Activated CD8-positive, alpha-beta T cell treated with anti-CD3 and anti-CD28 coated beads for 36 hours (primary cell): ENCODE measurements at places on chromosomes 5 and 9. TPM values are rescaled to one million over a fixed set of nuclear protein-coding genes. Genes with fewer than 3 reads are reported as not detected.
A peak's percentile ranks its signal among the peaks of the same experiment; 100 is the strongest.

DNA sequence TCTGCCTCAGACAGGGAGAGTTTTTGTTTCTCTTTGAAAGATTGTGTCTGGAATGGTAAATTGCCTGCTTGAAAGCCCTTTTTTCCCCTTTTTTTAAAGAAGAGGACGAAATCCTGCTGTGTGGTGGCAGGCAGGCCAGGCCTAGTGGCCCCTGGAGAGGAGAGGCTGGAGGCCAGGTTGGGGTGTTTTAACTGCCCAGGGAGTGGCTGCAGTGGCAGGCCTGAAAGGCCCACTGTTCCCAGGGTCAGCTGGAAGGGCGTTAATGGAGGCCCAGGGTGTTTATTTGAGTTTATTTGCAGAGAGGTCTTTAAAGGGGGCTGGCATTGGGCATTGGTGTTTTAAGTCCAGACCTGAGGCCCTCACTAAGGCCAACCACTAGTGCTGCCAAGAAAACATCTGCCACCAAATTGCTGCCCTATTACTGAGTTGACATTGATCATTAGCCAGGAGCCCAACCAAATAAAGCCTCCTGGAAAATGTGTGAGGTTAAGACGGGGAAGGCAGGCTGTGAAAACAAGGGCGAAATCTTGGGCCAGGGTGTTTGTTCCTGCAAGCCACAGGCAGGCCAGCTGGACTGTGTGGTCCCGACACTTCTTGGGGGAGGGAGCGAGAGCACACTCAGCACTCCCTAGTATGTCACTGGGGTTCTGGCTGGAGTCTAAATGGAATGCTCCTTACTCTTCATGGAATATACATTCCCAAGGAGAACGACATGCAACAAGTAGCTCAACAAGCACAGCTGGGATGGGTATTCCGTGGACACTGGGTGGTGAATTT lies 5.0 kb downstream of the JADE2 start:
- DNase-seq = no peak

GRCh38 chr5:157283434-157283833 lies 17.5 kb downstream of the CYFIP2 start:
- peak; percentile 36 for DNase-seq

DNA sequence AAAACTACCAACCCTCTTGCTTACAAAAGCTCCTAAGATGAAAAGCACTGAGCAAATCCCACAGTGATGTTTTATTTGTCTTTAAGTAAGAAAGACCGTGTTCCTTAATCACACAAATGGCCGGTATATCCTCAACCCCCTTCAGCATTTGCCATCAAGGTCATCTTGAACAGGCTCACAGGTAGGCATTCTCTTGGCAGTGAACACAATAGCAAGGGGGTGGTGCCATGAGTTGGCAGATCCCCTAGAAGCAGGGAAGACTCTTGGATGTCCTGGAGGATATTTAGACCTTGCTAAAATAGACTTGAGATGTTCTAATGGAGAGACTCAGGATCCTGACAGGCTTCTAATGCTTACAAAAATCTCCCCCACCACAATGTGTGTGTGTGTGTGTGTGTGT lies 323.0 kb downstream of the SPOCK1 start:
- no peak for DNase-seq

DNA sequence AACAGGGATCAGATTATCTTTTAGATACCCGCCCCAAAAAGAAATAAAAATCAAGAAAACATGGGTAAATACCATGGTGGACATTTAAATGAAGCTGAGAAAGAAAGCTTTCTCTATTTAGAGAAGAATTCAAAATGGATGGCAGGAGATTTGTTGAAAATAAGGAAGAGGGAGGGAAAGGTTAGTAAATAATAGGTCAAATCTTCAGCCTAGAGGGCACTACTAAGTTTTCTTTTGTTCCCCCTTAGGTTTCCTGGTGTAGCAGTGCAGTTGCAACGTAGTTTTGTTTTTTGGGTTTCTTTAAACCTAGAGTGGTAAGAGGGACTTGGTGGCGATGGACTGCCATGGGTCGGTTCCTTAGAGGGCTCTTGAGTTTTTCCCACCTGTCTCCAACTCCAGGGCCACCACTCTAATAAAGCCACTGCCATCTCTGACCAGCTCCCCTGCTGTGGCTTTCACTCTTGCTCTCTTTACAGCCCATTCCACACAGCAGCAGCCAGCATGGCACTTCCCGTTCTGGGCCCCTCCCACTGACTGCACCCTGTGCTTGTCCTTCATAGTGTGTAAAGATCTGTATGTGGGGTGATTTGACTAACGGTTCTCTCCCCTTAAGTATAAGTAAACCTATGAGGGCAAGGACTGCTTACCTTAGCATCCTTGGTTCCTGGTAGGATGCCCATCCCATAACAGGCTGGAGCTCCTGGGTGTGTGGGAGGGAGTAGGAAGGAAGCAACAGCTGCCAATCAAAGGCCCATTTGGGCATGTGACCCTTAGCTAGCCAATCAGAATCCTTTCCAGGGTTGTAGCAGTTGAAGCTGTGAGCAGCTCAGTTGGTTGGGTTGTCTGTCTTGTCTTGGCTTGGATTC lies 118.3 kb downstream of the SLC1A3 start:
- DNase-seq = peak; percentile 58

PCDHA8 gene
- total RNA-seq = not detected

DNA sequence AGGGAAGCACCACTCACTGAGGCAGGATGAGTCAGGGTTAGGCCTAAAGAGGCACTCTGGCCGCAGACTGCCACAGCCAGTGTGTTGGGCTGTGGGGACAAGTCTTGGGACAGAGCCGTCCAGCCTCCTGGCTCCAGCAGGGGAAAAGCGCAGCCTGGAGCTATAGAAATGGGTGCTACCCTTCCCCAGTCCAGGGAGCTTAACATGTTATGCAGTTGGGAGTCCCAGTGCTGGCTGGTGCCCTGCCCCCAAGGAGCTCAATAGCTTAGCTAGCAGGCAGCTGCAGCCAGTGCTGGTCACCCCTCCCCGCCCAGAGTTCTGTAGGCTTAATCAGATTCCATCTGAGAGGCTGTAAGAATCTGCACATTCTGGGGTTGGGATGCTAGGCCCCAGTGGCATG lies 399.6 kb upstream of the TUSC1 start:
- DNase-seq = no peak

GADD45G gene
- 5.0 TPM for total RNA-seq

PPP2R2B gene
- total RNA-seq = 0.65 TPM

DNA sequence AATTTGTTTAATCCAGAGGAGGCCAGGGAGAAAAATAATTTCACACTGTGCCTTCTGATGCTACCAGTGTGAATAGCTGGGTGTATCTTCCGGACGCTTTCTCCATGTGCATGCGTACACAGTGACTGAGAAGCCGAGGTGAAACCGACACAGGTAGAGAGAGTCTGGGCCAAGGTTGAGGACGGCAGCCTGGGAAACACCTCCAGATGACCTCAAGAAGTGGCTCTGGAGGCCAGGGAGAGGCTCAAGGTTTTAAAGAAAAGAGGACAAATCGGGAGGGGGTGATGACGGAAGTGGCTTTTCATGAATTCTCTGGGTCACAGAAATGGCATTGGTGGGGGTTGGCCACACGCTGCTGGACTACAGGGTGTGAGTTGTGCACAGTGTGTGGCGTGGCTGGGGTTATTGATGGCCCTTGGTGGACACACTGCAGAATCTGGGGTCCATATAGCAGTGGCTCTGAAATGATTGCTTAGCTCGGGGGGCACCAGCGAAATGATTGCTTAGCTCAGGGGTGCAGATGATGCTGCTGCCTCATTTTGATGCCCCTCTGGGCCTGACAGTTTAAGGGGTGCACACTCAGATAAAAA lies 34.1 kb upstream of the LRRC14B start:
- no peak for DNase-seq

DNA sequence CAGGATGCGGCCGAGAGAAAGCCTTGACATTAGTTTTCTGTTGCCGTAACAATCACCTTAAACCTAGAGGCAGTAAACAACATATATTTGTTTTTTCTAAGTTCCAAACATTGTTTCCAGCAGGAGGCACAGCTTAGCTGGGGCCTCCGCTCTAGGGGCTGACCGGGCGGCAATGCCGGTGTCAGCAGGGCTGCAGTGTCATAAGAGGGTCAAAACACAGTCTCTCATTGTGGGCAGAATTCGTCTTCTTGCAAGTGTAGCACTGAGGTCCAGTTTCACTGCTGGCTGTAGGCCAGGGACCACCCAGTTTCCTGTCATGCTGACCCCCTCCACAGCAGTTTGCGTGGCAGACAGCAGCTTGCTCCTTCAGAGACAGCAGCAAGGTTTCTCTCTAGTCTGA lies 186.2 kb downstream of the PJA2 start:
- DNase-seq = no peak

- no peak for DNase-seq
Measured at GRCh38 chr9:121500165-121500478, 478 bp upstream of the GGTA1 start.

NR5A1 gene
- not detected for total RNA-seq

- DNase-seq = no peak
Measured at GRCh38 chr5:135248801-135249231, 150.2 kb downstream of the MACROH2A1 start.

GRCh38 chr5:180548563-180548962 lies 42.7 kb downstream of the SCGB3A1 start:
- no peak for DNase-seq
